NCI-H1092 treated with DMSO at 0.1 percent for 48 hours (cell line): ENCODE measurements at places on chromosomes 12 and 14.

DNA sequence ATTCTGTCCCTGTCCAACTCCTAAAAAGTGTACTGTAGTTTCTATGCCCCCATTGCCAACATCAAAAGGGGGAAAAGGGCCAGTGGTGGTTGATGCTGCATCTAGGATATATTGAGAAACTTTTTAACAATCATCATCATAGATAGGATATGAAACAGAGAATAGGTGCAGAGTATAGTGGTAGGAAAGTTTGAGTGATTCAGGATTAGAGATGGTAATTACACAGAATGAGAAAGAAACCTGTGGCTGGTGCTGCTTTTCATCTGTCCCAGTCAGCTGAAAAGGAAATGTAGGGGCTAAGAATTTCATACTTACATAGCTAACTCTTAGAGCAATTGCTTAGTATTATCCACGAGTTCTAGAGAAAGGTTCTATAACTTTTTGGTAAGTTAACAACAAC lies 67.6 kb downstream of the GTF2A1 start:
- no peak for DNase-seq

DNA sequence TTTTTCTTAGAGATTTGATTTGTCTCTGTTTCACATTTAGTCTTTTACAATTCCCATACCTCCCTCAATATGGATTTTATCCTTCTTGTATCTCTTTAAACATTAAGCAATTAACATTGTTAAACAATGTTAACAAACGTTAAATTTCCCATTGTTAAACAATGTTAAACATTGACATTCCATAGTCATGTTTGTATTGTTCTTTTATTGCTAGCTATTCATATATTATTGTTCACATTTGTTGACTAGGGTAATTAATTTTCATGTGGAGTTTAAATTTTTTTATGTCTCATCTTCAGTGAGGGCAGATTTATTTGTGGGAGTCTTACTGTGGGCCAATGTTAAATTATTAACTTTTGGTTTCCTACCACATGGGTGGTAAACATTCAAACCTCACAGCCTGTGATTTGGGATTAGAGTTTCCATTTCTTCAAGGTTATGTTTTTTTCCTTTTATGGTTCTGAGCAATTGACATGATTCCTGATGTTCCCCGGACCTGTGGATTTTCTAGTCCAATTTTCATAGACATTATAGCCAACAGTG lies 294.3 kb downstream of the ALG10B start:
- no peak for DNase-seq

DNA sequence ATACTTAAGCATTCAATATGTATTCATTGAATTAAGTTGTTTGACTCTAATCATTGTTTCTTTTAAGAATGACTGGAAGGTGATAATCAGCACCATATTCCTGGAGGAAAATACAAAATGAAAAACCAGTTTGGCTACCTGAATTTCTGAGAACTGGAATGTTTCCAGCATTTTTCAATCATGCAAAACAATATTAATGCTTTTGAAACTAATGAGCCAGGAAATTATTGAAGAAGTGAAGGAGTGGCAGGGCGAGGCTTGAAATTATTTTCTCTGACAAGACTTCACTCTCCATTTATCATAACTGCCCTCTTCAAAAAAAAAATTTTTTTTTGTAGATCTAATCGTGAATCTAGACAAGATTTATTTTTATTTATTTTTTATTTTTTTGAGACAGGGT lies 19.0 kb downstream of the TMEM19 start:
- DNase-seq, result no peak

DNA sequence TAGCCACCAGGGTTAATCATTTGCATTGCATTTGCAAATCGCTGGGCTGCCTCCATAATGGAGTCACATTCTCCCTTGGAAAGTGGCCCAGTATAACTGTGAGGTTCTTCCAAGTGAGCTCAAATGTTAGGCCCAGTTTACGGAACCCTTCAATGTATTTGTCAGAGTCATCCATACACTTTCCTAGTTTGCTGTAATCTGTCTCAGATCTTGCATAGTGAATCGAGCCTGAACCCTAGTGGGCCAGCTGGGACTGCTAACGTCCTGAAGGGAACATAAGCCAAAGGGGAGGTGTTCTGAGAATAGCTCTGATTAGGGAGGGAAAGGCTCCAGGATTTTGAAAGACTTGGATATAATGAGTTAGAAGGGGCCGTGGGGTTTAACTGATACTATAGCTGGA lies 406.3 kb downstream of the SLC6A15 start:
- no peak for DNase-seq

DNA sequence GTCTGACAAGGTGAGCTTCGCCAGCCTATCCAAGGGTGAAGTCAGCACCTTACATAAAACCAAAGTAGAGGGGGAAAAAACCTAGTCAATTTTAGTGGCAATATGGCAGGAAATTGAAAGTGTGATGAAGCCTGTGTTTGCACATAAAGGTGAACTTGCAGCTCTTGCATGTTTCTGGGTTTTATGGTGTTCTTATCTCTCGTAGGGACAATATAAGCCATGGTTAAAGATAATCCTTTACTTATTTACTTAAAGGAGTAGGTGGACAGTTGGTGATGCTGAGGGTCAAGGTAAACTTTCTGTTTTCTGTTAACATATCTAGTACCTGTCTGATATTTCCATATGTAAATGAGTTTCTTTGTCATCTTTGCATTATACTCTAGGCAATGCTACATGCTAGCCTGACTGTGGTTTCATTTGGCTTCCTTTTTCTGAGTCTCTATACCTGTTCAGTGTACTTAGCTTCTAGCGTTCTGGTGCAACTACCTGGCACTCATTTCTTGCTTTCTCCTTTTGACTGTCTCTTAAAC lies 32.8 kb downstream of the CCDC91 start:
- DNase-seq, result no peak

DNA sequence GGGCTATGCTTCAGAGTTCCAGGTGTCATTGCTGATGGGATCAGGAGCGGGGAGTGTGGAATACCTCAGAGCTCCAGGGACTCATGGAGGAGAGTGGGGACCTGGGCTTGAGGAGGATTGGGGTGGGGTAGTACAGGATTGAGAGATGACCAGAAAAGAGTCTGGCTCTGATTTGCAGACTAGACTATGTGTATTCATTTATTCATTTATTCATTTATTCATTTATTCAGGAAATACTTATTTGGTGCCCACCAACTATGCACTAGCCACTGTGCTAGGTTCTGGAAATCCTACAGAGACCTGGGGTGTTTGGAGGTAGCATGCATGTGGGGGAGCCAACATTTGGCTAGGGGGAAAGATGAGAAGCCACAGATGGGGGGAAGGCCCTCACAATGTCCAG lies 871 bp upstream of the KRT83 start:
- DNase-seq, result no peak

DNA sequence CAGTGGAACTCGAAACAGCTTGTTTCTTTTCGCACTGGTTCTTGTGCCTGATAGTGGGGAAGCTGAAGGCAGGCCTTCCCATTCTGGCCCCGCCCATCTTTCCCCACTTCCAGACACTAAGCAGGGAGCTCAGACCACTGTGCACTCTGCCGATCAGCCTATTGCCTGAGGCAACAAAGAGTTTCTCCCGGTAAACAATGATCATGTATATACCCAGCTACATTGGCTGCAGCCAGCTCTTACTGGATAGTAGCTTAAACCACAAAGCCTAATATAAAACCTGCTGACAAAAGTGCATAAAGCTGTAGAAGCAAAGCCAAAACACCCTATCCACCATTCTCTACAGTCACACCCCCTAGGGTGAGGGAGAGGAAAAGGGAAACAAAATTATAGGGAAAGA lies 24.7 kb upstream of the GLIPR1 start:
- no peak for DNase-seq

GRCh38 chr14:94115058-94115591 lies 4.6 kb downstream of the IFI27 start:
- no peak for DNase-seq

DNA sequence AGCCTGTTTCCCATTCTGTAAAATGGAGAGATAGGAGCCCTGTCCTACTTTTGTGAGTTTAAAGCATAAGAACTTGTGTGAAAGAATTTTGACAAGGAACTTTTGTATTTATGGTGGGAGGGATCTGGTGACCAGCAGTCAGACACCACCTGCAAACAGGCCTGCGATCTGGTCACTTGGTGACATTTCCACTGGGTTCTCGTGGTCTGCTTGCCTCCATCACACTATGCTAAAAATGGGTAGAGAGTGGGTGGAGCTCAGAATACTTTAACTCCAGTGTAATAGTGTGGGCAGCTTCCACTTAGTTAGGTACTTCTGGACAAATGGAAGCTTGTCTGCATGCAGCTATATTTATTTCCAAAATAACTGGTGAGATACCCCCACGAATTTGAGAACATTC lies 26.5 kb upstream of the PLXNC1 start:
- DNase-seq, result no peak

DNA sequence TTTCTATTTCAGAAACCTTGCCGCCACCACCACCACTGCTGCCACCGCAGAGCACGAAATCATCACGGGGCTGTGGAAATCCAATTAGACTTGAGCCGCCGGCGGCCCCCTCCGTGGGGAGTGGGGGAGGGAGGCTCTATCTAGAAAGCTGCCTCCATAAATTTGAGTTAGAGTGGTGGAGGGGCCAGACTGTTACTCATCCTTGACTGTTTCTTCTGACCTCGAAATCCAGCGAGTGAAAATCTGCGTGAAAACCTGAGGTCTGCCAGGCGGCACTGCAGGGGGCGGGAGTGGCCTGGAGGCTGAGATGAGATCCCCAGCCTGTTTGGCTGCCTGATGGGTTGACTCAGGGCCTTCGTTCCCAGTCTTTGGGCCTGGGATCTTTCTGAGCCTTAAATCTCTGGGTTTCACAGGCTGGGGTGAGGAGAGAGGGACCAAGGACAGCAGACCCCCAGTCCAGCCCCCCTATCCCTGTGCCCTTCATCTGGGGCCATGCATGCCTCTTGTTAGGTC lies 29.9 kb downstream of the TSPAN9 start:
- no peak for DNase-seq

- DNase-seq, result no peak
Measured at GRCh38 chr12:123063535-123063934, 83.1 kb downstream of the ARL6IP4 start.

GRCh38 chr14:31492759-31493498 lies 5.1 kb upstream of the GPR33 start:
- no peak for DNase-seq

DNA sequence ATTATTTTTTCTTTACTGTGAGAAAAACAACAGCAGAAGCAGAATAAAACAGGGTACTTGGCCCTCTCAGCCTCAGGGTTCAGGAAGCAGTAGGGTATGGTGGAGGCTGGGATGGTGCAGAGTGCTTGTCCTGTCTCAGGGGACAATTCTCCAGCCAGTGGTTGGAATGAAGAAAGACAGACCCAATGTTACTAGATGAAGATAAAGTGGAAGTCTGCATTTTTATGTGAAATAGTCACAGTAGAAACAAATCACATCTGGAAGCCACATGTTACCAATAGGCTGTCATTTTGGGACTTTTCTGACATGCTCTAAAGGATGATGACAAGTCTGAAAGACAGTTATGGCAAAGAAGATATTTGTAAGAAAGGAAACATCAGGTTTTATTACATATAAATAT lies 32.3 kb downstream of the PROX2 start:
- no peak for DNase-seq
